ENCODE measurements at places on chromosomes 7 and 10. TPM values are rescaled to one million over a fixed set of nuclear protein-coding genes. Genes with fewer than 3 reads are reported as not detected.

DNA sequence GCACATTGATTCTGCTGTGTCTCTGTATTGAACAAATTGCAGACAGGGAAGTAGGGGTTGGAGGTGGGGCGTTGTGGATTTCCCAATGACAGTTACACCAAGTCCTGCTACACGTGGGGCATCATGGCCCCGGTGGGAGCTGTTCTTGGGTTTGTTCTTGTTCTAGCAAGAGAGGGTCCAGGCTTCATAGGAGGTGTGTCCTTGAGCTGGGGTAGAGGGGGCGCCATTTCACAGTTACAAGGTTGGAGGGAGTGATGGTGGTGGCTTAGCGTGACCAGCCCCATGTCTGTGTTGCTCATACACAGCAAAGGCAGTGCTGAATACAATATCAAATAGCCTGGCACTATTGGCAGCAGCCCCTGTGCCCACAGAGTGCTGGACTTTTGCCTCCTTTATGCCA lies 15.7 kb downstream of the SH2D4B start:
- DNase-seq: no peak

GRCh38 chr7:149662591-149663095 lies 110.7 kb downstream of the ZNF467 start:
- peak; percentile 50 for DNase-seq

DNA sequence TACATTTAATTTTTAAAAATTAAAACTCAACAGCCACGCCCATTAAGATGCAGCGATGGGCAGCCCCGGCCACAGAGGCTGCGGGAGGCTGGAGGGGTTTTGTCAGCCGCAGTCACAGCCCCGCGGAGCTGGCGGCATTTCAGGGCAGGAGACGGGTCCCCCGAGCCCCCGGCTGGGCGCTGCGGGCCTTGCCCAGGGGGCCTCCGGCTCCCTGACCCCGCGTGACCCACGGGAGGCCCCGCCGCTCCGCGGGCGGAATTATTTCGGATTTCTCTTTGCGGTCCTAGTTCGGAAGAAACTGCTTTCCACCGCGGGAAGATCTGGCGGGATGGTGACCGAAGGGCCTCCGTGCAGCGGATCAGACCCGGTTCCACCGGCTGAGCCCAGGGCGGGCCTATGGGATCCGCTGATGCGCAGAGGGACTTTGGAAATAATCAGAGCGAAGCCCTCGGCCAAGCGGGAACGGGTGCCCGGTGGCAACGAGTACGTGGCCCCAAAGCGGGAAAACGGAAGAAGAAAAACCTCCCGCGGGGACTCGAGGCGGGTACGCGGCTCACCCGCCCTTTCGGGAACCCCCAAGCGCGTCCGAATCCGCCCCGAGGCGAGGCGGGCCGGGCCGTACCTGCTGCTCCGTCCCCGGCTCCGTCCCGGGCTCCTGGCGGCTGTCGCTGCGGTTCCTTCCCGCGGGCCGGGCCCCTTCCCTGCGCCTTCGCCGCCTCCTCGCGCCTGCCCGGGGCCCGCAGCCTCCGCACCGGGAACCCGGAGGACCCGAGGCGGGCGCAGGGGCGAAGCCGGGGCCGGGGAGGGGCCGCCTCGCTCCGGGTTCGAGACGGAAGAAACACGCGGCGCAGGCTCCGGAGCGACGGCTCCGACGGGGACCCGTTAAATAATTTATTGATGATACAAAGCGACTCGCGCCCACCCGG lies 1.7 kb downstream of the NKX6-2 start:
- no peak for DNase-seq

GRCh38 chr10:95501203-95502094 lies 59.7 kb downstream of the SORBS1 start:
- DNase-seq: no peak

PTN gene
- polyA plus RNA-seq: not detected

MSMB gene
- polyA plus RNA-seq: not detected

DNA sequence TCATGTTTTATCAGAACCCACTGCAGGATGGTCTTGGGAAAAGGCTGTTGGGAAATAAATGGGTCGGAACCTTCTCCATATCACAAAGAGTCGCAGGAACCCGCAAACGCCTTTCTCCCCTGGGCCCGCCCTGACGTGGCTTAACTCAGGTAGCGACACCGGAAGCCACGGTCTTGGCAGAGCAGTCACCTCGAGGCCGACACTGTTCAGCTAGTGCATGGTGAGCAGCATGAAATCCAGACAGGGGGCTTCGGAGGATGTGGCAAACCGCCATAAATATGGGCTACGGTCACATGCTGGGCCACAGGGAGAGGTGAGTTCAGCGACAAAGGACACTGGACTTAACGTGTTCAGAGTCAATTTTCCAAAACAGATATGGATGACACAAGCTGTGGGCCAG lies 421.9 kb downstream of the PTPRN2 start:
- no peak for DNase-seq

DNA sequence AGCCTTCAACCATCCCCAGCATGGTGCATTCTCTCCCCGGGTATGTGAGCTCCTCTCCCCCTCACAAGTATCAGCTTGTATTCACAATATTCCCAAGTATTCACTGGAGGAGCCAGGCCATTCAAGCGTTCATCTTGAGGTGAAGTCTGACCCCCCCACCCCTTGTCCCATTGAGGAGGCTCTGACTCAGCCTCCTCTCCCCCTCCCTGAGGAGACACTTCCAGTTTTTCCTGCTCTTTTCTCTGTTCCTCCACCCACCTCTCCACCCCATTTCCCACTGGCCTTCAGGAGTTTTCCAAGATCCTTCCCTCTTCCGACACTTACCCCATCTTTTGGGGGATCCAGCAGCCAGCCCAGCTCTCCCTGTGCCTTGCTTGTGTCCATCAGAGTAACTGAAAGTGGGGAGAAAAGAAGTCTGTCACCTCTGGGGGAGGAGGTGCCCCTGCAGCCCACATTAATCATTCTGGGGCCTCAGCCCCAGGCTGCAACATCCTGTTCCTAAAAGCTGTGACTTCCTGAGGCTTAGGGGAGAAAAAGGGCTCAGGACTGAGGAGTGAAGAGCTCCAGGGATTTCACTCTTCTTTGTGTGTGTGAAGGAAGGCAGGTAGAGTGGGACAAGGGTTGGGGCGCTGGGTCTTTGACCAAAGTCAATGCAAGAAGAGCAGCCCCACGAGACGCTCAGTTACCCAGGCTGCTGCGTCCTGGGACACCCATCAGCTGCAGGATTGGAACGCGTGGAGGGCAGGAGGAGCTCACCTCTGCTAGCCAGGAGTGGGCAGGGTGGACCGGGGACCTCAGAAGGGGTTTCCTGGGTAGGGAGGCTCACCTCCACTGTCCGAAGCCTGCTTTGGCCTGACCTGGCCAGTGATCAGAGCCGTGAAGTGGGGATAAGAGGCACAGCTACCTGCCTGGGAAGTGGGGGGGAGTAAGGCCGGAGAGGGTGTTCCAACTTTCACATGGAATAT lies 1.1 kb downstream of the EPHA1 start:
- DNase-seq: peak; percentile 54

DNA sequence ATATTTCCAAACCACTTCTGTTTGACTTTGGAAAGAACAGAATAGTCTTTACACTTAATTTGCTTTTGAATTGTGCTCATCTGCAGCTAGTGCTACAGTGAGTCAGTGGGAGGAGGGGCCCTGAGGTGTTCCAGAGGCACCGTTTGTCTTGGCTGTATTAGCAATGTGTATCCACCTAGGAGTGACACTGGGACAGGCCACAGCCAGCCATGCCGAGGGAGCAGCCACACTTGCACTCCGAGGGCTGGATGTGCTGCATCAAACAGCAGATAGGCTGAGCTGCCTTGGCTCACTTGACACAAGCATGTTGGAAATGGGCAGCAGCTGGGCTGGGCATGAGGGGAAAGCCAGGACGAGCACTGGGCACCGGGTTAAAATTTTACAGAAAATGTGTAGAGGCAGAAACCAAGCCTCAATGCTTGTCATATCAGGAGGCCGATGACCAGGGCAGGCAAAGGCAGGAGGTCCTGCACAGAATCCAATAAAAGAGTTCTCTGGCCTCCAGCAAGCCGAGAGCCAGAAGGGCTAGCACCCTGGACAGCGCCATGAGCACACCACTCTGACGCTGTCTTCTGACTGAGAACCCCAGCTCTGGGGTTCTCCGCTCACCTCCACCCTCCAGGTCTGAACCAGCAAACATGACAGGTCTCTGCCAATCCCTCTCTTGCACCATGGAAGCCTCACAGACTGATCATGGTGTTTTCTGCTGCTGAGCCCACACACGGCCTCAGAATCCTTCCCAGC lies 163.3 kb downstream of the GRID1 start:
- no peak for DNase-seq

DNA sequence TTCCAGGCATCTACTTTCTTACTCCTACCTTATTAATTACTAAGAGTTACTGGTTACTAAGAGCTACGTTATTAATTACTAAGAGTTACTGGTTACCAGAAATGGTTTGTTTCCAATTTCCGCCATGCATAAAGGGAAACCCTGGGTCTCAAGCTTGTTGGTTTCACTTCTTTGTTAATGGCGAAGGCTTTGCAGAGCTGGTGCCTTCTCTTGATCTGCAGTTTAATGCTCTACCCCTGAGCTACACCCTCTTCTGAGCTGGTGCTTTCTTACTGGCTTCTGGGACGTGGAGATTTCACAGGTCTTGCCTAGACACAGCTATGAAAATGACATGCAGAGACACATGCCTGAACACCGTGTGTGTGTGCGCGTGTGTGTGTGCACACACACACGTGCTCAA lies 560 bp downstream of the CPA4 start:
- no peak for DNase-seq

GRCh38 chr10:19347621-19348020 lies 299.0 kb downstream of the MALRD1 start:
- DNase-seq: no peak

- DNase-seq: no peak
These were observed 423.6 kb downstream of the DGKB start for GRCh38 chr7:14478834-14479510.

DNA sequence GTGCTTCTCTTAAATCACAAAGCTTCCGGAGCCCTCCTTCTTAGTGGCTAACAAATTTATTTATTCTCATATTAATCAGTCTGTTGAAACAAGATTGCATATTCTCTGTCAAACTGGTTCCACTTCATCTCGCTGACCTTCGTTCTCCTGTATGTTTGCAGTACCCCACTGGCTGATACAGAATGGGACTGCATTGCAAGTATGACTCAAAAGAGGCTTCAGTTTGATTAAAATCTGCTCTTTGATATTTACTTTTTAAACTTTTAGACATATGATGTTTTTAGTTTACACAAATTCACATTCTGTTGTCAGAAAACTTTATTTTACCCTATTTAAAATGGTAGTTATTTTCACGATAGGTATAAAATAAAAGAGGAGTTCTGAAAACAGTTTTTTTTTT lies 14.3 kb upstream of the ARHGAP12 start:
- DNase-seq: no peak

GRCh38 chr10:80526742-80527141 lies 11.0 kb upstream of the SH2D4B start:
- peak; percentile 54 for DNase-seq

ARHGEF35 gene
- 0.05 TPM for polyA plus RNA-seq

All from CD14-positive monocyte (primary cell).